CD4-positive, alpha-beta T cell treated with Interleukin-2 at 100 ng/mL for 4 hours (primary cell): ENCODE measurements at places on chromosomes 7 and 10.

DNA sequence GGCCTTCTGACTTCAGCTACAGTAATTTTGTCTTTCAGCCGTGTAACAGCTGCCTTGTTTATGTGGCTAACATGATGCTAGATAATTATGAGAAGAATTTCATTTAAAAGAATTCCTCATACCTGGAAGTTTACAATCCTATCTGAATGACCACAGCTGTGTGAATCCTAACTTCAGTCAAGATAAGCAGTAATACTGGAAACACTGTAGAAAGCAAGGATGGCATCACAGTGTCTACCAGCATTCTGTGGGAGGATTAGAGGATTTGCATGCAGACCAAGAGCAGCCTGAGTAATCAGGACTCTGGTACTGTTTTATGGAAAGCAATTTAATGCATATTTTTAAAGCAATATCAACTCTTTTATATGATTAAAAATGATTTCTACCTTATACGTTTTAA lies 282.4 kb downstream of the EXOC4 start:
- DNase-seq, result no peak

- no peak for DNase-seq
Observed at GRCh38 chr10:62008946-62009345, 107.4 kb downstream of the ARID5B start.

GRCh38 chr10:110827410-110827809 lies 44.3 kb upstream of the PDCD4 start:
- DNase-seq, result no peak

DNA sequence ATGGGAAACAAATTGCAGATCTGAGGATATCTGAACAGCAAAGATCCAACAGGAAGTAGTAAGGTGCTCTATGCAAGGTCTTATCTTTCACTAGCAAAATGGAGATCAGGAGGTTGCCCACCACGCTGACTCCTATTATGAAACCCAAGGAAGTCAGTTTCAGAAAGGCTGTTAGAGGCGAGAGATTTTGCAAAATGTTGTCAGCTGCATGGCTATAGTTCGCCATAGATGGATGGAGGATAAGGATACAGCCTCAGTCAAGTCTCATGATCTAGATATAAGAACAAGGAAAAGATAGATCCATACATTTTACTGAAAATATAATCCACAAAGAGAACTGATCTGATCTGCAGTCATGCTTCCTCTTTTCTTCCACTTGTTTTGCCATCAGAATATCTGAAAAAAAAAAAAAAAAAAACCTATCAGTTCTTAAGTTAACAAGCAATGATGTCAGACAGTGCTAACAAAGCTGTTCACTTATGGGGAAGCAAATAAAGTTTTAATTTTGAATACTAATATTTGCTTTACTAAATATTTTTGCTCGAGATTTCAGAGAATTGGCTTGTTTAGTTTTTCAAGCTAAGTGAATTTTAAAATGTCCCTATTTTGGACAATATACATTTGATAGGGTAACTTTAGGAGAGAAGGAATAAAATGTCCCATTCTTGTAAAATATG lies 2.0 kb downstream of the GPR85 start:
- DNase-seq, result no peak

- no peak for DNase-seq
Observed at GRCh38 chr7:139716156-139716942, 61.4 kb downstream of the HIPK2 start.

DNA sequence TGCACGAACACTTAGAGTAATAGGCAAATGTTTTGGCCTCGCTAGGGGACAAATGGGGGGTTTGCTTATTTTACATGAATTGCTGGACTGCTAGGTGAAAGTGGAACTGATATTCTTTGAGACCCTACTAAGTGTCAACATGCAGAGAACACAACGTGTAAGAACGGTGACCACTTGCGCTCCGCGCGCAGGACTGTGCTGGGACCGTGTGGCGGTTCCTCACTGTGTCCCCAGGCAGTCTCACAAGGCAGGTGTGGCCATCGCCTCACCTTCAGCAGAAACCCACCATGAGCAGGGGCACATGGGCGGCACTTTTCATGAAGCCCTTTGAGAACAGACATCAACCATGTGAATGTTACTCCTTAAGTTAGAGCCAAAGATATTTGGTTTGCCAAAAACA lies 27.2 kb downstream of the PTPRN2 start:
- DNase-seq, result no peak

DNA sequence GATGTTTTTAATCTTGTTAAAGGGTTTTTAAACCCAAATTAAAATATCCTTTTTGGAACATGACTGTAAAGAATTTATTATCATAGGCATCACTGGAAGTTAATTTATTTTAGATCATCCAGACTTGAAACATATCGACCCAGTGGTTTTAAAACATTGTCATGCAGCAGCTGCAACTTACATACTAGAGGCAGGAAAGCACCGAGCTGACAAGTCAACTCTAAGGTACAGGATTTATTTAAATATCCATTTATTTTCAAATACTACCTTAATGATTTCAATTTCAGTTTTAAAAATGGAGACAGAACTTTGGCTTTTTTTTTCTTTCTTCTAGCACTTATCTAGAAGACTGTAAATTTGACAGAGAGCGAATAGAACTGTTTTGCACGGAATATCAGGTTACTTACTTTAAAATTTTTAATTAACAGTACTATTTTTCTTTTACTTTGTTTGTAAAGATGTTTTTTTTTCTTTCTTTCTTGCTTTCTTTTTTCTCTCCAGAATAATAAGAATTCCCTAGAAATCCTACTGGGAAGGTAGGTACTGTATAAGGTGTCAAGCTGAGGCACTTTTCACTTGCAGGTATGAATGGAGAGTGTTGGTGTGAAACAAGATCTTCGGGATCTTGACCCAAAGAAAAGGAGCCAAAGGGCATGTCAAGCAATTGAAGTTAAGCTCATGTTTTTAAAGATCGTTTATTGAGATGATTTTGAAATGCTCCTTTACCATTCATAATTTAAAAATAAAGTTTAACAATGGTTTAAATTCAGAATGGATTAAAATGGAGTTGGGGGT lies 1.8 kb downstream of the COMMD3 start:
- DNase-seq, result no peak

DNA sequence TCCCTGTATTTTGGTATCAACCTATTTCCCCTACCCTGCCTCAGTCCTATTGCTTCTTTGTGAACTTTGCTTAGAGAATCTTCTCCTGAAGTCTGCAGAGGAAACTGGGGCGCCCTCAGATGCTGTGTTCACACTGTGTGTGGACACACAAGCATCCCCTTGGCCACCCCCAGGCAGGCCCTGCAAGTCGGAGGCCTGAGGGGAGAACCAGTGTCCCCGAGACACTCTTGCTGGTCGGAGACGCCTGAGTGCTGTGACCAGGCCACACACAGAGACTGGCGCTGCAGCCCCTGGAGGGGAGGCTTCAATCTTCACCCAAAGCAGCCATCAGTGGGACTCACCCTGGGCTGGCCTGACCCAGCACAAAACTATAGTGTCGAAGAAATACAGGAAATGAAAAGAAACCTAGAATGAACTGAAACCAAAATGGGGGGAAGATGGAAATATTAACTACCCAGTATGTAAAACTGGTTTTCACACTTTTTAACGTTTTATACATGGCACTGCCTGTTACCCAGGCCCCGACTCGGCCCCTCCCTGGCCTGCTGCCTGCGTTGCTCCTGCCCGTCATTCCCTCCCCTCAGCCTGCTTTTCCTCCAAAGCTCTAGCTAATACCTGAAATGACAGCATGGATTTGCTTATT lies 48.4 kb upstream of the FAM20C start:
- DNase-seq, result no peak

DNA sequence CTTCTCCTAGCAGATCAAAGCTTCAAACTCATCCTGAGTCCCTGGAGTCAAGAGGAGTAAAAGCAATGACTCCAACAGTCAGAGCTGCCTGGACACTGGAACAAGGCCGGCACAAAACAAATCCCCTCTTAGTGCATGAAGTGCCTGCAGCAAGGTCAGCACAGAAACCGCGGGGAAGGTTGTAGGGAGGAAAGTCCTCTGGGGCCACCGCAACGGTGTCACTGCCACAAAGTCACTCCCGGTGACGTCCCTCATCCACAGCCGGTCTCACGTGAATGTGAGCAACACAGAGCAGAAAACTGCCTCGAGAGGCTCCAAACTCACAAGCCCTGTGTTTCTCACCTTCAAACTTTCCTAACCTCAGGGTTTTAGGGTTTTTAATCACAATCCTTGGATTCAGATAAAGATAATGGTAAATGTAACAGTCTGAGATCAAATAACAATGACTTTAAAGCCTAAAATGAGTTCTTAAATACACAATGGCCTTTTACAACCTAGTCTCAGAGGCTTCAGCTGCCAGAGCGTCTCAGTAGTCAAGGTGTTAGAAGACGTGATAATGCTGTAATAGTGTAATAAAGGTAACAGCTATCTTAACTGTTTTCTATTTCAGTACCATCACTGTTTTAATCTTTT lies 274.3 kb downstream of the ZMYND11 start:
- no peak for DNase-seq

GRCh38 chr7:136061433-136061832 lies 84.3 kb upstream of the MTPN start:
- DNase-seq, result no peak
